Stimulated activated effector memory CD8-positive, alpha-beta T cell treated with anti-CD3 and anti-CD28 coated beads, Interleukin-12 subunit alpha, Interleukin-12 subunit beta, amount 100 ng/mL, for 72 hours (primary cell): ENCODE measurements at places on chromosomes 2 and 18.

DNA sequence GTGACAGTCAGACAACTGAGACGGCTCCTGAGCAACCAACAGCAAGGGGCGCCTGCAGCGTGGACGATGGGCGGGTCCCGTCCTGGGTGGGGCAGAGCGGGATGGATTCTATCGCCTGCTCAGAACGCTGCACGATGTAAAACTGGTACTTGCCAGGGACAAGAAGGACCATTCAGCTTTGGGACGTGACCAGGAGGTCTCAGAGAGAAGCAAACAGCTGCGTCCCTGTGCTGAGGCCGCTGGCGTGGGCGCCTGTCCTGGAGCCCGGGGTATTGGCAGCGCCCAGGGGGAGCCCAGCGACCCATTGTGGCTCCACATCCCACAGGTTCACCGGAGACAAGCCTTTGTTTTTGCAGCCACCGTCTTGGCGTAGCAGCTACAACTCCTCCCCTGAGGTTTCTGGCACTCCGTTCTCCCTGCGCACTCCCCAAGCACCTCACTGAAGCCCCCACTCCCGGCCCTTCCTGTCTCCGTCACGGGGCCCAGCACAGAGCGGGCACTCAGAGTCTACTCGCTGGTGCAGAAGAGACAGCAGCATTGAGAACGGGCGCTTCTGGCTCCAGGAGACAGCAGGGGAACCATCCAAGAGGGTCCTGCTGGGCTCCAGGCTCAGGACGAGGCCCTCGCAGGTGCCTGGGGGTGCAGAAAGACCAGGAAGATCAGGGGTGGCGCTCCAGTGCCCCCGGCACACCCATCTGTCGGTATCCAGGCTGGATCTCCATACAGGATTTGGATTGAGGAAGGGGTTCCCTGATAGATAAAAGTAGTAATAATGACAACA, 22.1 kb upstream of the KCNG2 start:
- no peak for DNase-seq

- no peak for DNase-seq
These were observed 41.2 kb downstream of the SAP130 start for GRCh38 chr2:127986548-127987079.

- no peak for DNase-seq
These were observed 141.3 kb upstream of the NOSTRIN start for GRCh38 chr2:168660870-168661862.

DNA sequence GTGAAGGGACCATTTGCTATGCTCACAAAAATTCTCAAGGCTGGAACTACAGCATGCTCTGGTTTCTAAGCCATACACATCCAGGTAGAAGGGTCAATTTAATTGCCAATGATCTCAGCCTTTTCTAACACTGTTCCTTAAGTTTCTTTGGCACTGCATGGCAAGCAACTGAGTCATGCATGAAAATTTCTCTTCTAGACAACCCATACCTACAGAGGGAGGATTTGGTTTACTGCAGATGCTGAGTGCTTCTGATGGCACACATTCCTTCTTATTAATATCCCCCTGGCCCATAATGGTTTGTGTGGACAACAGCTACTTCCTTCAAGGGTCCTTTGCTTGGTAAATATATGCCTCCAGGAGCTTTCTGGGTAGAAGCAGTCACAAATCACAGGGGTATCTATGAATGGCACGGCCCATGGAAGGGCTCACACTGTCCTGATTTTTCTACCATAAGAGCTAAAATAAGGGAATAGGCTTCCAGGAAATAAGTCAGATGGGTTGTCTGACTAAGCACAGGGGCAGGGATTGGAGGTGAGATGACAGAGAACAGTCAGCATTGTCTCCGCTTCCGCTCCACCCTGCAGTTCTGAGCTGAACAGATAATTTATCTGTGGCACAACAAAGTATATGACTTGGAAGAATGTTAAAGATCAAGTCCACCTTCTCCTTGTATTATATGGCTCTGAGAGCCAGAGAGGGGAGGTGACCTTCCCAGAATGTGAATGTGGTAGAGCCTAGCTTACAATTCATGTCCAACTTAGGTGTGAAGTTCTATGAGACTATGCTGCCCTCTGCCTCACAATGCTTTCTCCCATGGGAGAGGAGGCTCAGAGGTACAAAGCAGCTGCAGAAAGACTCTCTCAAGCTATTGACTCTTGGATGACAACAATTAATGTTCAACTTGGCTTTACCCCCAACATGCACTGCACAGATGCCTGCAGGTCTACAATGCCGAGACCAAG, 199.2 kb upstream of the TNP1 start:
- no peak for DNase-seq

GRCh38 chr2:64179582-64180321, 35.5 kb upstream of the PELI1 start:
- DNase-seq = no peak

GRCh38 chr18:63836456-63836855, 51.0 kb upstream of the SERPINB2 start:
- DNase-seq = no peak

DNA sequence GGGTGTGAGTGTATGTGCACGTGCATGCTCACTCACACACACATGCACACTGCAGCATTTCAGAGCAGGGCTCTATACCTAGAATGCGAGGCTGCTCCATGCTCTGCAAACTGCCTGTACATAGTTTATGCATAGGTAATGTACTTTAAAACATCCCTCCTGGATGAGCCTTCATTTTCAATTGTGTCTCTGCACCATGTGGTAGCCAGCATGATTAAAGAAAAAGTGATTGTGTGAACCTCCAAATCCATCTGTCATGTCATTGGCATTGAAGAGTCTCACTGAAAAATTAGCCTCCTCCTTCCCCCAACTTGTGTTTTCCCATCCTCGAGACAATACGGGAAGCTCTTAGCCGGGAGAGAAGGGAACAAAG, 120.9 kb upstream of the SPATS2L start:
- no peak for DNase-seq

- DNase-seq = no peak
These were observed 307.4 kb upstream of the KLHL29 start for GRCh38 chr2:23077596-23077995.

GRCh38 chr2:21657445-21657844, 533.7 kb downstream of the TDRD15 start:
- DNase-seq = no peak

GRCh38 chr18:42064109-42064508, 109.1 kb downstream of the PIK3C3 start:
- no peak for DNase-seq

DNA sequence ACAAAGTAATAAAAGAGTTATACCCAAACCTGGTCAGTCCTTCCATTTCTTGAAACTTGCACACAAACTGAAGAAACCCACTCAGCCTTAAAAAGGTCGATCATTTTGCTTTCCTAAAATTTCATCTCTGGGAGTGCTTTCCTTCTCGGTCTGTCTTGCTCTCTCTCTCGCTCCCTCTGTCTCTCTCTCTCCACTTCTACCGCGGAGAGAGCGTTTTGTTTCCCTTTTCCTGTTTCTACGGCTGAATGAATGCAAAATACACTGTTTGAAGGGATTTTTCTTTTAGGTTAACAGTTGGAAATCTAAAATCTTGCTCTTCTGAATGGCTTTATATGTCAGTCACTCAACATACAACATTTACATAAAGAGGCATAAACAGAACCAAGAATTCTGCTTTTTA, 424.2 kb downstream of the TGIF1 start:
- DNase-seq = no peak

DNA sequence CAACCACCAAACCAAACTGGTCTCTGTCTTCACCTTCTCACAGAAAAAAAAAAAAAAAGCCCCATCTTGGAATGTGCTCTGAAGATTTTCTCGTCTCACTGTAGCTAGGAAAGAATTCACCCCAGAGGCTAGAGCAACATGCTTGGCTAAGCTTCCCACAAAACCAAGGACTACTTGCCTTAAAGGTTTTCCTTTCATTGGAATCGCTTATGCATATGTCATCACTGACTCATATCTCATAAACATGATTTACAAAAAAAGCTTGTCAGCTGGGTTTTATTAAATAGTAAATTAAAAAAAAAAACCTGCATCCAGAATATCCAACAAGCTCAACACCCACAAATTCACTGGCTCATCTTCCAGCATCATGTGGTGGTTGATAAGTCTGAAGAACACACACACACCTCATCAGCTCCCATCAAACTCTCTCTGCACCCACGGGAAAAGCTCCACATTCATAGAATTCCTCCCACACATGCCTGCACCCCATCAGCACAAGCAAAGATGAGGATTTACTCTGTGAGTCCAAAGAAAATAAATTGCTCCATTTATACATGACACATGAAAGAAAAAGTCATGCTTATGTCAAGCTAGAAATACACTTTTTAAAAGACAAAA, 182.0 kb upstream of the TRIB2 start:
- no peak for DNase-seq

DNA sequence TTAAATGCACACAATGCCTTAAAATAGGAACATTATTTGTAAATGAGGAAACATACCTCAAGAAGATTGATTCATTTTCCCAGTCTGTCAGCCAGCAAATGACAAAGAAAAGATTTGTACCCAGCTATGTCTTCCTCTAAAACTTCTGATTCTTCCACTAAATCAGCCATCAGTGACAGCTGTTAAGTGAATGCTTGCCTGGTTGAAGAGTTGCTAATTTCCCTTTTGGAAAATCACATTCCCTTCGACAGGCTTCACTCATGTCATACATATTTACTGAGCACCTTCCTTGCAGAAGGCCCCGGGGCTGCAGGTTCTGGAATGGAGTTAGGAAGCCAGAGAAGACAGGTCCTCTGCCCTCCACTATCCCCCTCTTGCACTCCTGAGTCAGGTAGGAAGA, 112.0 kb upstream of the SLC66A3 start:
- DNase-seq = no peak

- no peak for DNase-seq
These were observed 94.3 kb upstream of the SMIM21 start for GRCh38 chr18:75521816-75522215.

- no peak for DNase-seq
These were observed 33.8 kb downstream of the PROC start for GRCh38 chr2:127451981-127452380.

DNA sequence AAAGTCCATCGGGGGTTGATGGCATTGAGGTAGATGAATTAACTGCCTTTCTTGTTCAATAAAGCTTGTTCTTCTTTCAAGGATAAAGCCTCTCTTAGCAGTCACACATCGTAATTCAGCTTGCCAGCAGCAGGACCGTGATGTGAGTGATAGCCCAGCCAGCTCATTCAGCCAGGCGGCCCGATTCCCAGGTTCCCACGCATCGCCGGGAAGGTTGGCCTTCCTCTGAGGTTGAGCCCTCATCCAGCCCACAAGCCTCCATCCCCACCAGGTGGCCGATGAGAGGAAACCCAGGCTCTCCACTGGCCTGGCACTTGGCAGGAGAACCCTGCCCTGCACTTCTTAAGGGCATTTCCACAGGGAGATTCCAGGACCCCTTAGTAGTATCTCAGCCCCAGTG, 4.7 kb downstream of the AGAP1 start:
- no peak for DNase-seq

GRCh38 chr2:3604991-3605961, 10.4 kb downstream of the COLEC11 start:
- DNase-seq = no peak

DNA sequence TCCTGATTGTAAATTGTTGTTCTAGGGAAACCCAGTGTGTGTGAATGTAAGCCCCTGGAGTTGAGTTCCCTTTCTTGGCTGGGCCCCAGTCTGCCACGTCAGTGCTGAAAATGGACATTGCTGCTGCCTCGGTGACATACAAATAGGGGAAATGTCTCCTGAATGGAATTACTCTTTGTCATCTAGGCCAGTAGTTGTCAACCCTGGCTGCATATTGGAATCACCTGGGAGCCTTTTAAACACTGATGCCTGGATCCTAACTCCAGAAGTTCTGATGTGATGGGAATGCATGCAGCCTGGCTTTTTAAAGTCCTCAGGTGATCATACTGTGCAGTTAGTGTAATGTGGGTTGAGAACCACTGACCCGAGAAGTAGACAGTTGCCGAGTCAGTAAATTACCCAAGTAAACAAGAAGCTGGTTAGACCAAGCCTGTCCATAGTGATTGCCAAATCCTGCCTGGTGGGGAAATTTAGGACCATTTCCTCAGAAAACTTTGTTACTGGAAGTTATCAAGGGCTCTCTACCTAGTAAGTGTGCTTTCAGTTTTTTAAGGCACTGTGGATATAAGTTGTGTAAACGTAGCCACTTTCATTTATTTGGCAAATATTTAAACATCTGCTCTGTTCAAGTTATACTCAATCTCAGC, 27.6 kb upstream of the IL1R1 start:
- DNase-seq = no peak

GRCh38 chr18:26561769-26562168, 13.4 kb upstream of the KCTD1 start:
- no peak for DNase-seq

DNA sequence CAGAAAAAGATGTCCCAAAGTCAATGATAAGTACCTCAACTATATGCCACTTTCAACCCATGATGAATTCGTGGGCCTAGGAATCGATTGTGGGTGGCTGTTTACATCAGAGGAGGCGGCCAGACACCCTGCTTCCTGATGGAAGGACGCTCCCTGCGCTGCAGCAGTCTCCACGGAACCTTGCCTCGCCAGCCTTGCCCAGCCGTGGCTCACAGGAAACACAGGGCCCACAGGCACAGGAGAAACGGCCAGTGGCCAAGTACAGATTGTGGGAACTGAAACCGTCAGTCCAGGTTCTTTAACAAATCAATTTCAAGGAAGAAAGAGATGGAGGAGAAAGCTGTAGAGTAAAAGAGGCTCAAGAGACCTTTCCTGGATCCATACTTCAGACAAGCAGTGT, 101.5 kb upstream of the NFATC1 start:
- no peak for DNase-seq

DNA sequence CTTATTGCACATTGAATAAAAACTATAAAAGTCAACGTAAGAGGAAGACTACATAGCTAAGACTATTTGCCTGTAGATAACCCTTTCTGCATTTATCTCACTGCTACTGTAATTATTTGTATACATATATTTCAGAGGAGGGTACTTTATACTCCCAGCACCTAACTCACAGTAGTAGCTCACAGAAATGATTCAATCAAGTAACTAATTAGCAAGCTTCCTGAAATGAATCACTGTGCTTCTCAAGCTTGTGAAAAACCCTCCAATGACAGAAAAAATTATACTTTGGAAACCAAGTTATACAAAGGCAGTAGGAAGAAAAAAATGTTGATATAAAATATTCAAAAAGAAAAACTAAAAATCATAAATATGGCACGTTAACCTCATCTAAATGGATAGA, 124.9 kb downstream of the NBAS start:
- no peak for DNase-seq

- no peak for DNase-seq
These were observed 37.8 kb downstream of the AGPS start for GRCh38 chr2:177430411-177430810.

DNA sequence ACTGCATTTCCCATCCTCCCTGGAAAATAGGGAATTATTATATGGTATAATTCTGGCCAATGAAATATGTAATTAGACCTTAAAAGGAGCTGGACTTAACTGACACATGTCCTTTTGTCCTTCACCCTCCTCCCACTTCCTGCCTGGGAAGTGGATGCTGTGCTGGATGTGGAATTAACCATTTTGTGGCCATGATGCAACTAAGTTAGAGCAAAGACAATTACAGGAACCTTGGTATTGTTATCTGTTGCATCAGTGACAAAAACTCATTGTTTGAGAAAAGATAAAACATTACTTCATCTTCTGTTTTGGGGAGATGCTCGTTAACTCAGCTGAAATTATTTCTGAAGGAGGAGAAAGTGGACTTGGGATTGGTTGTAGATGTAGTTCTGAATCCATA, 227.7 kb upstream of the BOD1L2 start:
- no peak for DNase-seq

- DNase-seq = no peak
These were observed 23.7 kb upstream of the PTPN4 start for GRCh38 chr2:119736021-119736420.
